ENCODE measurements at places on chromosomes 16 and 17. TPM values are rescaled to one million over a fixed set of nuclear protein-coding genes. Genes with fewer than 3 reads are reported as not detected.

DNA sequence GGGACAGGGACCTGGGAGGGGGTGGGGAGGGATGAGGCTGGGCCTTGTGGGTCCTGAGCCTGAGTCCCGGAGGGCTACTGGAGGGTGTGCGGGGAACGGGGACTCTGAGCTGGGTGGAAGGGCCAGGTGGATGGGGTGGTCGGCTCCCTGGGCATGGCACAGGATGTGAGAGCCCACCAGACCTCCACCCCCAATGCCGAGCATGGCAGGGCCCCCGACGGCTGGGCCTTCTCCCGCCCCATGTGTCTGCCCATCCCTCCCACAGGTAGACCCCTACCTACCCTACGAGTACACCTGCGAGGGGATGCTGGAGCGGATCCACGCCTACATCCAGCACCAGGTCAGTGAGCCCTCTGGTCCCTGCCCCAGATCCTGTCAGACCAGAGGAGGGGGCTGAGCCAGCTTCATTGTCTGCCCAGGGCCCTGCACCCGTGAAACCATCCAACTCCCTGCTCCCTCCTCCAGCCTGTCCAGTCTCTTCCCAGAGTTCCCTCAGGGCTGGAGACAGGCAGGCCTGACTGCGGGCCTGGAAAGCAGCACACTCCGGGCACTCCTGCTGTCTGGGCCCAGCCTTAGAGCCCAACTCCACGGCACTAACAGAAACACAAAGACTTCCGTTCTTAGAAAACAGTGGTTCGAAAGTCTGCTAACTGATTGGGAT, 78.0 kb downstream of the MGAT5B start:
- peak; percentile 55 for DNase-seq

The TBC1D3 gene
- total RNA-seq: not detected

DNA sequence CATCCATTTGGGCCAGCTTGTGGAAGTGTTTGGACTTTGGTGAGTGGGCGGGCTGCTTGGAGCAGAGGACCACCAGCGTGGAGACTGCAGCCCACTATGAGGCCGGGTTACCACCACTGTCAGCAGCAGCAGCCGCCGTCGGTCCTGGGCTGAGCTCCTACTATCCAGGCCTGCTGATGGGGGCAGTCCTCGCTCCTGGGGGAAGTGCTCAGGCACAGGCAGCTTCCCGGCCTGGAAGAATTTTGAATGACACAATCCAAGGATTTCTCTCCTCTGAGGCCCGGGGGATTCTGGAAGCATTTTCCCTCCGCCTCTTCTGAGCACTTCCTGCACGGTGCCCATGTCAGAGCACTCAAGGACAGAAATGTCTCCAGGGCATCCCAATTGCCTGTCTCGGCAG, 5.3 kb upstream of the NOD2 start:
- no peak for DNase-seq

DNA sequence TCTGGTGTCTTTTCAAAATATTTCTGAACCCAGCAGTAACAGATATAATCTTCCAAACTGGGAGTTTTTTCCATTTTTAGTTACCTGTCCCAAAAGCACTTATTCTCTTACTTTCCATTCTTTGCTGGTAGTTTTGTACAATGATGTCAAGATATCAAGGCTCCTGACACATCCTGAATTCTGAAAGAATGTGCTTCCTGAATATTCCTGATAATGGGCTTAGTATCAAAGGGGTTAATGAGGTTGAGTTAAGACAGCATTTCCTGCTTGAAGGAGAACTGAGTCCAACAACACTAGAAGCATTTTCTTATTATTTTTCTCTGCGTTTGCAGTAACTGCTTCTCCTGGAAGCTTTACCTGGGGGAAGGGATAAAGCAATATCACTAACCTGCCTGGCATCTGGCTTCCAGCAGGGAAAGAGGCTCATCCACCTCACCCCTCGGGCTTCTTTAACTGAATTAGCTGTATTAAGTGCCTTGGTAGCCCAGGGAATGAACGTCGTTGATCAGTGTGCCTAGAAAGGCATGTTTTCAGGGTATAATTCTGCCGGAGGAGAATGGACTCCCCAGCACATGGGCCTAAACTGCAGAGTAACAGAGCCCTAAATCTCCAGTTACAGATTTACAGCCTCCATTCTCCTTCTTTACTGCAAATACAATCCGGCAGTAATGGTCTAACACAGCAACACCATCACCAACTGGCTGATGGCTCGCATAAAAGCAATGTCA, 134.4 kb downstream of the SNX11 start:
- DNase-seq: no peak

GRCh38 chr16:73202161-73202729, 154.3 kb upstream of the ZFHX3 start:
- no peak for DNase-seq

GRCh38 chr16:85042606-85043005, 15.0 kb downstream of the KIAA0513 start:
- DNase-seq: no peak

GRCh38 chr16:160691-161190, 5.0 kb upstream of the HBM start:
- no peak for DNase-seq

The CACNA1H gene
- total RNA-seq: 27.3 TPM

DNA sequence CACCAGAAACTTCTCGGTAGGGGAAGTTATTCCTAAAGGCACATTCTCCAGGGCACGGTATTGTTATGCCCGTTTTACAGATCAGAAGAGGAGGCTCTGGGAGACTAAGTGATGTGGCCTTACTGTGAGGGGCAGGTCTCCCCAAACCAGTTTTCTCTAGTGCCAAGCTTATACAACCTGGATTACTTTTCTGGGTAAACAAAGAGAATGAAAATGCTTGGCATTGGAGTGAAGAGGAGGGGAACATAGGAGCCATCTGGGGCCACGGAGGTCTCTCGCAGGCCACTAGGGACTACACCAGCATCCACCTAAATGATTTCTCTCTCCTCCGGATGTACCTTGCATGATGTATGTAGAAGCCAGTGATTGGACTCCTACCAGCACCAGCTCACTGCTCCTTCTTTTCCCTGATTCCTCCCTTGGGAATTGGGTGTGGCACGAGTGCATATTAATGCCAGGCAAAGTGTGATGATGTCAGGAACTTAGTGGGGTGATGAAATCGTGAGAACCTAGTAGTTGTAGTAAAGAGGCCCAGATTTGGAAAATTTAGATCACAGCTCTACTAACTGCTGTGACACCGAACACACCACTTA, 674 bp downstream of the TOM1L1 start:
- peak; percentile 13 for DNase-seq

The CDH15 gene
- 0.10 TPM for total RNA-seq

The SDR42E2 gene
- total RNA-seq: 0.04 TPM

The PLEKHM1 gene
- total RNA-seq: 5.8 TPM

- no peak for DNase-seq
Observed at GRCh38 chr16:6122401-6122800, 1024.8 kb upstream of the EEF2KMT start.

DNA sequence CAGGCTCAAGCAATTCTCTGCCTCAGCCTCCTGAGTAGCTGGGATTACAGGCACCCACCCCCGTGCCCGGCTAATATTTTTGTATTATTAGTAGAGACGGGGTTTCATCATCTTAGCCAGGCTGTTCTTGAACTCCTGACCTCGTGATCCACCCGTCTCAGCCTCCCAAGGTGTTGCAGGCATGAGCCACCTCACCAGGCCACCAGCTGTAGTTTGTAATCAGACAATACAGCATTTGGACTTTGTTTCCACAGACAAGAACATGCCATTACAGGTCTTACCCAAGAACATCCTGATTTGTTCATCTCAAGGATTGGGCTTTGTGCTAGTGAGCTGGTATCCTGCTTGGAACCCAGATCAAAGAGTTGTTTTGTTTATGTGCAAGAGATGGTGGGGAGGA, 30.1 kb downstream of the C17orf100 start:
- no peak for DNase-seq

DNA sequence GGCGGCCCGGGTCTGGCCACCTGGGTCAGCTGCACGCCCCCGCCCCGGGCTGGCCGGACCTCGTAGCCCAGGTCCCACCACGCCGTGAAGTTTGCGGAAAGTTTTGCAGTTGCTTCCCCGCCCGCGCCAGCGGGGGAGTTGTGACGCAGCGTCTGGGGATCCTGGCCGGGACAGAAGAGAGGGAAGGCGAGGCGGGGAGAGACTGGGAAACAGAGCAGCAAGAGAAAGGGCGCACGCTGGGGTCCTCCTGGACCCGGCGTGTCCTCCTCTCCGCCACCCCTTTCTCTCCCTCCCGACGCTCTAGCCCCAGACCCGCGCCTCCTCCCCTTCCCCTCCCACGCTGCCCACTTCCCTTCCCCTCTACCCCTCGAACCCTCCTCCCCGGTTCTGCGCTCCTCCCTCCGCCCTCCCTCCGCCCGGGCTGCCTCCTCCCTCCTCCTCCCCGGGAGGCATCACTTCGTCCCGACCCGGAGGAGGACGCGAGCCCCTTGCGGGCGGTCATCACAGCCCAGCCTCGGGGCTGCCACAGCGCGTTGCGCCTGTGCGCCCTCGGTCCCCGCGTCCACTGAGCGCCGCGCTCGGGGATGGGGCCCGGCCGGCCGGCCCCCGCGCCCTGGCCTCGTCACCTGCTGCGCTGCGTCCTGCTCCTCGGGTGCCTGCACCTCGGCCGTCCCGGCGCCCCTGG, at the start of gene MRC2:
Gene MRC2 (plus strand): TSS at position 452 of the 685 bp plus-strand sequence. CDS start 133 bp downstream, at position 585.
- DNase-seq: peak; percentile 91

- DNase-seq: no peak
Observed at GRCh38 chr17:54983260-54983659, 14.7 kb downstream of the STXBP4 start.

DNA sequence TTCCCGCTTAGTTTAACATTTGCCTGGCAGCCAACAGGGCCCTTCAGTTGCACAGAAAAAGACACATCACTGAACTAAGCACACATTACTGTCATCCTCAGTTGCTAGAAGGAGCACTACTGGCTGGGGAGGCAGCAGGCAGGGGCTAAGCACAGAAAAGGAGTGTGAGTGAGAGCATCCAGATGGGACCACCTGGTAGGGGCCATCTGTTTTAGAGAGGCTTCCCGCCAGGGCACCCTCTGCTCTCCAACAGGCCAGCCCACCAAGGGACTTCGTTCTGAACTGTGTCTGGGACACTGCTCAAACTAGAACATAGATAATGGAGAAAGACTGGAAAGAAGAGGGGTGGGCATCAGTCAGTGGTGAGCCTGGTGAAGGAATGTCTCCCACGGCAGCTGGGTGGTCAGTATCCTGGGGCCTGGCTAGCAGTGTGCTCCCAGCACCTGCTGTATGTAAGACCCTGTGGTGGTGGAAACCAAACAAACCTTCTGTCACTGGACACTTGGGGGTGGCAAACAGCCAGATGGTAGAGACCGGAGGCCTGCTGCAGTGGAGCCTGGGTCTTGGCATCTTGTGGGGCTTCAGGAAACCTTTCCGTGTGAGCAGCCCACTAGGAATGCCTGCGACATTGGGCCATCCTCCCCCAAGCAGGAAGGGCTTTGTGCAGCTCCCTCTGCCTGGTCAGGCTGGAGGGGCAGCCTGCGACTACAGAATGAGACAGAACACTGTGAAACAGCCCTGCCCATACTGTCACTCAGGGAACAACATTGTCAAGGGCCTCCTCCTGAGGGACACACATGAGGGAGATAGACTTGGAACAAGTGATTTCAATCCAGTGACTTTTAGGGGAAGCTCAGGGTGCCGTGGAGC, 12.8 kb upstream of the RANGRF start:
- no peak for DNase-seq

- no peak for DNase-seq
Observed at GRCh38 chr17:13609941-13610340, 8.2 kb upstream of the HS3ST3A1 start.

- peak; percentile 87 for DNase-seq
Observed at GRCh38 chr16:87384162-87384874, 742 bp upstream of the FBXO31 start.

DNA sequence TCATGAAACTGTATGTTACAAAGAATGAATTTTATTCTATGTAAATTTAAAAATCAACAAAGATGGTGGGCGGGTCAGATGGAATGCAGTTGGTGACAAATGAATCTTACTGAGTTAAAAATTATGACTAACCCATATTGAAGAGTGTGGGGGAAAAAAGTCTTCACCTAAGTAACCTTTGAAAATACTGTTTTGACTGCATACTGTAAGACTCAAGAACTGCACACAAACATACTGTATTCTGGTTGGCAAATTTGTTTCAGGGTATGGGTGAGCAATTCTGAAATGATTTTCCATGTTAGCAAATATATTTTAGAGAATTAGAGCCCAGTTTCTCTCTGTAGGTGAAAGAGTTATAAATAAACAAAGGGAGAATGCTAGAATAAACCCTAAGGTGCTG, 153.7 kb upstream of the KCNJ18 start:
- no peak for DNase-seq

The C16orf92 gene
- total RNA-seq: not detected

GRCh38 chr17:57255776-57256681, at the start of gene MSI2:
MSI2 (plus strand) TSS chr17:57256523; CDS start chr17:57256743, 220 bp downstream.
- peak; percentile 93 for DNase-seq

DNA sequence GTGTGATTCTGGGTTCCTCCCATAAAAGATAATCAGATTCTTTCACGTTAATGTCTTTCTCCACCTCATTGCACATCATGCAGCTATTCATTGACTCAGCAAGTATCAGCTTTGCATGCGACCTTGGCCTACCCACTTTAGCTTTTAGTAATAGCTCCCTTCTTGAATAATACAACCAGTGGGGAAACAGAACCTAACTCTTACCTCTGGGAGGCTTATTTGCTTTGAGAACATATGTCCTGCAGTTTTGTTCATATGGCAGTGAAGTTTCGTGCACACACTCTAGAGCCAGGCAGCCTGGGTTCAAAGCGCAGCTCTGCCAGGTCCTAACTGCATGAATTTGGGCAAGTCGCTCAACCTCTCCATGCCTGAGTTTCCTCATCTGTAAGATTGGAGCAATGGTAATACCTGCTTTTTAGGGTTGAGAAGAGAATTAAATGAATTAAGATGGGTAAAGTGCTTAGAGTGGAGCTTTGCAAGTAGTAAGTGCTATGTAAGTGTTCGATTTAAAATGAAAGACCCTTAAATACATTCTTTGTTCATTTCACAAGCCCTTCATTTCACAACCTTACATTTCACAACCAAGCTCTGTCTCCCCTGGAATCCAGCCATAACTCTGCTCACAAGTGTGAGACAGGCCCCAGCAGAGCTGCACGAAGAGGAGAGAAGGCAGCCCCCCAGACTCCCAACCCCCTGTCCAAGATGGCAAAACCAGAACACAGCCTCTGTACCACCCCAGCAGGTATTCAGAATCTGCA, 29.3 kb downstream of the MAPT start:
- DNase-seq: no peak

DNA sequence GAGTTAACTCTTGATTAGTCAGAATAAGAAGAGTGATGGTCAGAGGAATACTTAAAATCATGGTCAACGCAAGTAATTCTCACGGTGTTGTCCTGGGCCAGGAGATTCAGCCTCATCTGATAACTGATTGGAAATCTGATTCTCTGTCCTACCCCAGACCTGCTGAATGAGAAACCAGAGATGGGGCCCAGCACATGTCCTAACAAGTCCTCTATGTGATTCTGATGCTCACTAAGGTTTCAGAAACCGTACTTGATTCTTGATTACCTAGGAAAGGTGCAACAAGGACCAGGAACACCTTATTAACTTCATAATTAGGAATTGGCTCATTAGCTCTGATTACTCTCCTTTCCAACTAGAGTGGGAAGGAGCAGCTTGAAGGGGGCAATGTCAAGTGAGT, 44.5 kb downstream of the ANKFY1 start:
- no peak for DNase-seq
